ENCODE measurements at places on chromosomes 6 and 20. TPM values are rescaled to one million over a fixed set of nuclear protein-coding genes. Genes with fewer than 3 reads are reported as not detected.

The GRM4 gene
- total RNA-seq, result 19.4 TPM

The CCR6 gene
- total RNA-seq, result not detected

The FAM83C gene
- total RNA-seq, result not detected

The POM121L2 gene
- total RNA-seq, result not detected

The C6orf118 gene
- total RNA-seq, result 23.5 TPM

The VARS2 gene
- total RNA-seq, result 33.0 TPM

The KCNK5 gene
- total RNA-seq, result not detected

The MEI4 gene
- total RNA-seq, result 2.1 TPM

The CCN2 gene
- total RNA-seq, result 5.5 TPM

The EYS gene
- 1.4 TPM for total RNA-seq

The LGSN gene
- under 0.01 TPM for total RNA-seq

The TRIM40 gene
- total RNA-seq, result not detected

The RSPH9 gene
- total RNA-seq, result 6.0 TPM

The CALHM5 gene
- total RNA-seq, result 1.2 TPM

The KCNQ5 gene
- 5.5 TPM for total RNA-seq

The HSPA1L gene
- 8.1 TPM for total RNA-seq

The DZANK1 gene
- 6.0 TPM for total RNA-seq

The NMBR gene
- 9.7 TPM for total RNA-seq

The C20orf202 gene
- total RNA-seq, result 0.46 TPM

The CHRNA4 gene
- total RNA-seq, result 26.5 TPM

The CABLES2 gene
- 6.5 TPM for total RNA-seq

The DAAM2 gene
- total RNA-seq, result 30.4 TPM

The RIMS4 gene
- 48.2 TPM for total RNA-seq

The TFAP2D gene
- total RNA-seq, result 0.92 TPM

The UBE3D gene
- 27.2 TPM for total RNA-seq

The ZNF311 gene
- 5.8 TPM for total RNA-seq

The MAP7 gene
- 6.9 TPM for total RNA-seq

The MC3R gene
- 0.46 TPM for total RNA-seq

The NFKBIE gene
- 6.7 TPM for total RNA-seq

The OR2H1 gene
- total RNA-seq, result not detected

The RFX6 gene
- total RNA-seq, result not detected

The POLH gene
- 10.6 TPM for total RNA-seq

The HLA-DRB5 gene
- total RNA-seq, result 3.0 TPM

The DCDC2 gene
- total RNA-seq, result 6.7 TPM

The TMEM217 gene
- 1.8 TPM for total RNA-seq

The CEP57L1 gene
- total RNA-seq, result 73.4 TPM

The ARMC12 gene
- not detected for total RNA-seq

The MYO6 gene
- 20.5 TPM for total RNA-seq

The VSX1 gene
- total RNA-seq, result 0.46 TPM

The HLA-A gene
- total RNA-seq, result 72.7 TPM

The SPATS1 gene
- total RNA-seq, result 1.2 TPM

The RHAG gene
- total RNA-seq, result 0.92 TPM

The EYA4 gene
- 3.5 TPM for total RNA-seq

The MMS22L gene
- total RNA-seq, result 14.3 TPM

The PPP1R10 gene
- total RNA-seq, result 32.1 TPM

The FAM162B gene
- total RNA-seq, result 2.8 TPM

The EZR gene
- 106 TPM for total RNA-seq

The PTK6 gene
- not detected for total RNA-seq

The ADGRF1 gene
- total RNA-seq, result under 0.01 TPM

The ROS1 gene
- not detected for total RNA-seq

The TRMT6 gene
- total RNA-seq, result 9.7 TPM

All from diencephalon (tissue), 1 donor.